H4 (cell line): ENCODE measurements at places on chromosomes 5 and 9.
A peak's percentile ranks its signal among the peaks of the same experiment; 100 is the strongest.

GRCh38 chr9:29212397-29213387 lies 1639.4 kb upstream of the C9orf72 start:
- DNase-seq, result peak; percentile 13

DNA sequence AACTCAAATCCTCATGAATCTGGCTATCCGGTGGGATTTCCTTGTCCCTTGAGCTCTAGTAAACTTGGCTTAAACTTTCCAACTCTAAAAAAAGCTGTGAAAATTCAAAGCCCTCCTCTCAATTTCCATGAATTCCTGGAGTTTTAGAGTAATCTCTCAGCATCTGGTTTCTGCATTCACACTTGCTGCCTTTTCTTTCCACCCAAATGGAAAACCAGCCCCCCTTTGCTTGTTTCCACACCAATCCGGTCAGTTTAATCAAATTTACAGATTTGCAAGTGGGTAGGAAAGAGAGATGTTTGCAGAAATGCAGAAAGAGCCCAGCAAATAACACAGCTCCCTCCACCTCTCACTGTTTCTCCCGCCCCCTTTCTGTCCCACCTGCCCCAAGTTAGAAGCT lies 91.1 kb downstream of the ENC1 start:
- no peak for DNase-seq

GRCh38 chr9:128627127-128627715 lies 29.4 kb downstream of the DYNC2I2 start:
- DNase-seq, result no peak

- no peak for DNase-seq
These were observed 207.6 kb upstream of the DMRTA1 start for GRCh38 chr9:22238809-22239684.

DNA sequence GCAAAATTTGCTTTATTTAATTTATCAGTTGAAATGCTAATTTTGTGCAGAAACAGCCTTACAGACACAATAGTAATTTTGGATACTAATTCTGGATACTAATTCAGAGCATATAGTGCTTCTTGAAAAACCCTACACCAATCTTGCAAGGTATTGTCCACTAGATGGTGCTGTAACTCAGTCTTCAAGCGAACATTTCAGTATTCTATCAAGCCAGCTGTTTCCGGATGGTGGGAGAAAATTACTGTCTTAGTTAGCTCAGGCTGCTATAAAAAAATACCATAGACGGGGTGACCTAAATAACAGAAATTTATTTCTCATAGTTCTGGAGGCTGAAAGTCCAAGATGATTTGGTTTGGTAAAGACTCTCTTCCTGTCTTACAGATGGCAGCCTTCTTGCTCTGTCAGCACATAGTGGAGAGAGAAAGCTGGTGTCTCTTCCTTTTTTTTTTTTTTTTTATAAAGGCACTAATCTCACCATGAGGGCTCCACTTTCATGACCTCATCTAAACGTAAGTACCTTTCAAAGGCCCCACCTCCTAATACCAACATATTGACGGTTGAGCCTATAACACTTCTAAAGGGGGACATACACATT lies 1306.5 kb upstream of the CDH9 start:
- DNase-seq, result peak; percentile 63

DNA sequence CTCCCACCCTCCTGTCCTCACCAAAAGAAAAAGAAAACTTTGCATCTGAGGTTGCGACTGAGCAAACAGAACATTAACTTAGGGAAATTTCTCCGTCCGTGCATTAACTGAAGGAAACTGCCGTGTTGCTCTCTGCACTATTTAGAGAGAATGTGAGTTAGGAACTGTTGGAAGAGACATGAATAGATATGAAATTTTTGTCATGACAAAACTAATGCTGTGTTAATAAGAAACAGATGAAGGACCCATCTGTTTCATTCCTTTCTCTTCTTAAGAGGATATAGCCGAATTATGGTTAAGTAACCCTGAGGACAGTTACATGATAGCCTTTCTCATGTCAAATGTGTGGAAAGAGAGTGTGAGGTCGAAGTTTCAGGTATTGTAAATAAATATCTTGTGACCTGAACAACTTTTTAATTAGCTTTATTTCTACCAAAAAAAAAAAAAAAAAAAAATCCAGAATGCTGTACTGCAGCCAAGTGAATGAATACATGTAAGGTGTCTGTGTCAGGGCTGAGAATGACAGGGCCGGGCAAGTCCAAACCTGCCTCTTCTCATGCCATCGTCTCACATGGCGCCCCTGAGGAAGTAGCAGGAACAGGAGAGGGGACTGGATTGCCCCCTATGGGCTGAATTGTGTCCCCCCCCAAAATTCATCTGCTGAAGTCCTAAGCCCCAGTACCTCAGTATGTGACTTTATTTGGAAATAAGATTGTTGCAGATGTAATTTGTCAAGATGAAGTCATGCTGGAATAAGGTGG lies 35.6 kb upstream of the ANKRD33B start:
- DNase-seq, result no peak

GRCh38 chr9:113738496-113738892 lies 137.6 kb upstream of the ZNF618 start:
- DNase-seq, result no peak

DNA sequence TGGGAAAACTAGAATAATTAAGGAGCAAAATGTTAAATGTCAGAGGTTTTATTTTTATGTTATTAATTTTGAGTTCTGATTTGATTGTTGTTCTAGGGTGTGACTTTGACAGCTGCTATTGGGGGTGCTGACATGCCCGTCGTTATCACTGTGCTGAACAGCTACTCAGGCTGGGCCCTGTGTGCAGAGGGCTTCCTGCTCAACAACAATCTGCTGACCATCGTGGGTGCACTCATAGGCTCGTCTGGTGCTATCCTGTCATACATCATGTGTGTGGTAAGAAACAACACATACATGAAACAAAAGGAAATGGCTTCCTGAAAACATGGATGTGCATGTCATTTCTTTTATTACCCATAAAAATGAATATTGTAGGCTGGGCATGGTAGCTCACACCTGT lies 56.1 kb downstream of the NNT start:
- DNase-seq, result no peak

- DNase-seq, result no peak
These were observed 2.7 kb downstream of the PRRC2B start for GRCh38 chr9:131396626-131397025.

DNA sequence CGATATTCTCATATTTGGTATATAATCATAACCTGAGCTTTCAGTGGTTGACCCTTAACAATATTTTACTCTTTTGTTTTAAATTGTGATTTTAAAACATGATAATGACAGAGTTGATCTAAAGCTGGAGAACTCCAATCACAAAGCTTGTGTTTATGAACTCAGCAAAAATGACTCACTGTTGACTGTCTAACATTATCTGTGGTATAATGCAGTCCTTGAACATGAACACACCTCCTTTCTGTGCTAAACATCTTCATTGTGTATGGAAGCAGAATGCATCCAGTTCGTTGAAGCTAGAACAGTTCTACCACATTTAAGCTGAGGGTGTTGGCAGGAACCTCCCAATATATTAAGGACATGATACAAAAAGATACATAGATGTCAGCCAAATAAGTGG lies 1030.2 kb upstream of the SEMA6A start:
- no peak for DNase-seq

GRCh38 chr5:173848986-173849596 lies 39.1 kb upstream of the CPEB4 start:
- no peak for DNase-seq

DNA sequence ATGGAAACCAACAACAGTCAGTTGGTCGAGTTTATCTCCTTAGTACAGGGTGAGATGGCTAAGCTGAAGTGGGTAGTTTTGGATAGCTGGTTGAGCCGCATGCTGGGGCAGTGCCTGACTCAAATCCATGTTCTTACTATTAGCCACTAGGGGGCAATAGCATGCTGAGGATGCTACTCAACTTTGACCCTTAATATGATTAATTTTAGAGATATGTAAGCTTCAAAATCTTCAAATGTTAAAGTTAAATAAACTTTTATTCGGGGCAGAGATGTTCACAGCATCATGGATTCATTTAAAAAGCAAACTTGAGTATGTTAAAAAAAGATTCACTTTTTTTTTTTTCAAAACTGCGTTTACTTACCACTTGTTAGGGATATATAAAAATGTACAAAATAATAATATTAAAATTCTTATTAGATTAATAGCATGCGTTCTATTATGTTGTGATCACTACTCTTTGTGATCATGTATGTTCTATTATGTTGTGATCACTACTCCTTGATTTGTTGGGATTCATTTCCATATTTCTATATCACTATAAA lies 57.0 kb downstream of the C9orf153 start:
- DNase-seq, result peak; percentile 38

GRCh38 chr9:4862506-4863250 lies 69.9 kb downstream of the RCL1 start:
- no peak for DNase-seq

- DNase-seq, result peak; percentile 42
These were observed 18.1 kb downstream of the KYAT1 start for GRCh38 chr9:128863647-128864046.

DNA sequence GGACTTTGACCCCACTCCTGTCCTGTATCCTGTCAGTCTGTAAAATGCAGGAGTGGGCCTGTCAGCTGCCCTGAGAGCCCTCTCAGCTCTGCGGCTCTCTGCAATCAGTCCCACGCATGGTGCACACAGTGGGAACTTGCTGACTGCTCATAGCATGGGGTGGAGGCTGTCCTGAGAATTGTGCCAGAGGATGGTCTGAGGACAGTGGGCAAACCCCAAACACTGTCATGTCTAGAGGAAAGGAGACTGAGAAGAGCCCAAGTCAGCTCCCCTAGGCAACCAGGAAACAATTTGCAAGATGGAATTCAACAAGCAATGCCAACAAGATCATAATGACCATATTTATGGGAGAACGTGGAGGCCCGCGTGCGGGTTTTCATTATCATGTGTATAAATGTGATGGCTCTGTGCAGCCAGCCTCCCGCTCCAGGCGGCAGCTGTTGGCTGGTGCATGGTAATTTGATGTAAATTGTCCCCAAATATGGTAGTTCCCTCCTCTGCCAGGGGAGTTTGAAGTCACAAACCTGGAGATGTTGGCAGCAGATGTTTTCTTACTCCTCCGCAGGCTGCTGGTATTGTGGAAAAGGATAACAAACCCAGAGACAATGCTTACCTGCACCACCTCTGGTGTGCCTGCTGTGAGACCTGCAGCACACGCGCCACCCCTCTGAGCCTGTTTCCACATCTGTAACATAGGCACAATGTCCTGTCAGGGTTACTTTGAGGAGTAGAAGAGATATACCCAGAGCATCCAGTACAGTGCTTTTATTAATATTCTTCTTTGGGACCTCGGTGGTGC lies 39.8 kb upstream of the ALDH1B1 start:
- no peak for DNase-seq

DNA sequence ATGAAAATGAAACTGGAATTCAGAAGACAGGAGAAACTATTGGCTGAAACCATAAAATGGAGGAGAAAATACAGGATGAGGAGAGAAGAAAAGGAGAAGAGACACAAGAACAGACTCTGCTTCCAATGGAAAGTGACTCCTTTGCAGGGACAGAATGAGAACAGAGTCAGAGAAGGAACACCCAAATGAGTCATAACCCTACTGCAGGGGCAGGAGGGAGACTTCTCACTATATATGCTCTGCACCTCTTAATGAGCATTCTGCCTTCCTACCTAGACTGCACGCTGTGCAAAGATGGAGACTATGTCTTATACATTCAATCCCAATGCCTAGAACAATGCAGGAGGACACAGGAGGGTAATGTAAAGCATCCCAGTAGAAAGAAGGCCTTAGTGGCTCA lies 2.1 kb downstream of the SAXO1 start:
- DNase-seq, result no peak

- DNase-seq, result no peak
These were observed 82.3 kb downstream of the SPTLC1 start for GRCh38 chr9:92032891-92033290.

- peak; percentile 62 for DNase-seq
These were observed 114.9 kb upstream of the NFIB start for GRCh38 chr9:14428781-14429230.

DNA sequence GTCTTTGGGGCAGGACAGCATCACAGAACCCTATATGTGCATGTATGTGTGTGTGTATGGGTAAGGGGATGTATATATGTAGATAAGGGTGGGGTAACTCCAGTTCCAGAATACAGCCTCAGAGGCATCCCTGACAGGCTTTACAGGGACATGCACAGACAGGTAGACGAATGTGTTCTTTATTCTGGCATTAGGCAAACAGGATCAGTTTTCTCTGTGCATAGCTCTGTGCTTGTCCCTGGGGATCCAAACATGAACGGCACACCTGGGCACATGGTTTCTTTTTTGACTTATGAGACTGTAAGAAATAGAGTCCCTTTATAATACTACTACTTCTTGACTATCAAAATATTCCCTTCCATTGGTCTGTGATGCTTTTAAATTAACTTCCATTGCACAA lies 120.6 kb downstream of the TRIO start:
- DNase-seq, result no peak

GRCh38 chr9:126758916-126759585 lies 45.8 kb upstream of the ZBTB43 start:
- no peak for DNase-seq
